ENCODE measurements at places on chromosomes 5 and 9. TPM values are rescaled to one million over a fixed set of nuclear protein-coding genes. Genes with fewer than 3 reads are reported as not detected.

GRCh38 chr5:173741729-173742431 lies 125.4 kb upstream of the BOD1 start:
- no peak overlapping the region for H3K4me3 ChIP-seq
- H3K4me1 ChIP-seq, result no peaks in the 10 kb centered on the region
- no peaks in the 10 kb centered on the region for H3K36me3 ChIP-seq
- DNase-seq, result no peak
- H3K27me3 ChIP-seq, result no peaks in the 10 kb centered on the region
- H3K27ac ChIP-seq, result no peak overlapping the region

MAP1B gene
- total RNA-seq, result 515 TPM

HCN1 gene
- total RNA-seq, result 1.3 TPM

DNA sequence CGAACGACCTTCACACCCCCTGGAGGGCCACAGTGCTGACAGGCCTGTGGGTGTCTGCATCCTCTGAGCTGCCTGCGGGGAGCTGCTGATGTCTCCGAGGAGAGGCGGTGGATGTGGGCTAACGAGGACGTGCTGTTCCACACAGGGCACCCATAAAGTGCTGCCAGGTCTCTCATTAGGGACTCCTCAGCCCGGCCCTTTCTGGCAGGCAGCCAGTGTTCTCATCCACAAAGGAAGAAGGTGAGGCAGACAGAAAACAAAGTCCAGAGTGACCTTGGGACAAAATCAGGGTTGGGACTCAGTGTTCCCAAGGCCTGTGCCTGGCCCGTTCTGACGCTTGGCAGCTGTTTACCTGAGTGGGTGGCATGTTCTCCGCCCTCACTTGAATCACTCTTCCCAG lies 29.3 kb downstream of the CARTPT start:
- peak overlapping the region; percentile 80 for H3K27ac ChIP-seq
- no peak overlapping the region for H3K4me3 ChIP-seq
- H3K36me3 ChIP-seq, result no peaks in the 10 kb centered on the region
- H3K4me1 ChIP-seq, result peaks cover 15% of the 10 kb centered on the region

DNA sequence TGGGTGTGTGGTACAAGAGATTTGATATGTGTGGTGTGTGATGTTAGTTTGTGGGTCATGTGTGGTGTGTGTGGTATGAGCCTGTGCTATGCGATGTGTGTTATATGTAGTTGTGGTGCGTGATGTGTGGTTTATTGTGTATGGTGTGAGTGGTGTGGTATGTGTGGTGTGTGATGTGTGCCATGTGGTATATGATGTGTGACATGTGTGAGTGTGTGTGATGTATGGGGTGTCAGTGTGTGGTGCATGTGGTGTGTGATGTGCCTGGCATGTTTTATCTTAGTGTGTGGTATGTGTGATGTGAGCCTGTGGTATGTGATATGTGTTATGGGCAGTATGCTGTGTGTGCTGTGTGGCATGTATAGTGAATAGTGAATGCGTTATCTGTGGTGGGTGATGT lies 273.0 kb upstream of the IRX1 start:
- no peaks in the 10 kb centered on the region for H3K36me3 ChIP-seq
- no peak for DNase-seq
- H3K4me3 ChIP-seq, result no peak overlapping the region
- no peaks in the 10 kb centered on the region for H3K27me3 ChIP-seq

DNA sequence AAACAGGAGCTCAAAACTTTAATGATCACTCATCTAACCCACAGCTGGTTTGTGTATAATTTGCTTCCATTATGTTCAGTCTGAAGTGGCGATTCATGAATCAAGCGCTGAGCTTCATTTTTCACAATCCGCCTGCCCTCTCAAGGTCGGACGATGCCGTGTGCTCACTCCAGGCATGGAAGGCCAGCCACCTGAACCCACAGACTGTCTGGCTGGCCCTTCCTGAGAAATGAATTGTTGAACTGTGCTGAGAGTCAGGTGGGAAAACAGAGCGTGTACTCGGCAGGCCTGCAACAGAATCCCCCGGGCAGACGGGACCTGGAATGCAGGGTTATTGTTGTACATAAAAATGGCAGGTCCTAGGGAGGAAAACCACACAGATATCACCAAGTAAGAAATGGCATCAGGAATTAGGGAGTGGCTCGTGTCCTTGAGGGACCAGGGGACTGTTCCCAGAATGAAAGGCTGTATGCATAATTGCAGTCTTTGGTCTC lies 375.7 kb downstream of the IRX2 start:
- no peak overlapping the region for H3K27ac ChIP-seq
- no peaks in the 10 kb centered on the region for H3K4me1 ChIP-seq
- no peaks in the 10 kb centered on the region for H3K36me3 ChIP-seq
- no peaks in the 10 kb centered on the region for H3K27me3 ChIP-seq
- no peak for DNase-seq
- H3K4me3 ChIP-seq, result no peak overlapping the region

GRCh38 chr5:179914032-179914755 lies 6.5 kb upstream of the TBC1D9B start:
- no peak overlapping the region for H3K27ac ChIP-seq
- H3K27me3 ChIP-seq, result no peaks in the 10 kb centered on the region
- peak; percentile 48 for DNase-seq
- peaks cover 11% of the 10 kb centered on the region for H3K4me1 ChIP-seq

DNA sequence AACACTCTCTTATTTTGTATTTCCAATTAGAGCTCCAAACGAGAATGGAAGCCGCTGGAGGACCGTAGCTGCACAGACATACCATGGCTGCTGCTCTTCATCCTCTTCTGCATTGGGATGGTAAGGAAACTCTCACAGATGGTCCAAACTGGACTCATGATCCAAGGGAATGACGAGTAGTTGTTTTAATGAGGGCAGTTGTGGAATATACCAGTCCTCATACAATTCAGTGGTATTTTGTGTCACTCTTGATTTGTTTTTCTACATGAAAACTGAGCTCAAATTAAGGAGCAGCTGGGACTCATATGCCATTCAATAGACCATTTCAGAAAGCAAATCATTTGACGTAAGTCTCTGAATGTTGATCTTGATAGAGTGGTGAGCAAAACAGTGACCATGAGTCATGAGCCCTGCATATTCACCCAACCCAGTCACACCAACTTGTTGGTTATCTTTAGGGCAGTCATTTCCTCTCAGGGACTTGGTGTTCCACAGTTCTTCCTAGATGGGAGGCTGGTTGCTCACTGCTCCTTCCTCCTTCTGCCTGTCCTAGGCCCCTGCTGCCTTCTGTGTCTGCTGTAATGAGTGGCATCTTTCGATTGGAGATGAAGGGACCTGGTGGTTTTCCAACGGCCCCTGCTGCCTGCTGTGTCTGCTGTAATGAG lies 54.9 kb downstream of the SLC44A1 start:
- no peak for DNase-seq
- no peak overlapping the region for H3K27ac ChIP-seq
- no peak overlapping the region for H3K4me3 ChIP-seq
- no peaks in the 10 kb centered on the region for H3K4me1 ChIP-seq

SV2C gene
- total RNA-seq, result 0.28 TPM

DNA sequence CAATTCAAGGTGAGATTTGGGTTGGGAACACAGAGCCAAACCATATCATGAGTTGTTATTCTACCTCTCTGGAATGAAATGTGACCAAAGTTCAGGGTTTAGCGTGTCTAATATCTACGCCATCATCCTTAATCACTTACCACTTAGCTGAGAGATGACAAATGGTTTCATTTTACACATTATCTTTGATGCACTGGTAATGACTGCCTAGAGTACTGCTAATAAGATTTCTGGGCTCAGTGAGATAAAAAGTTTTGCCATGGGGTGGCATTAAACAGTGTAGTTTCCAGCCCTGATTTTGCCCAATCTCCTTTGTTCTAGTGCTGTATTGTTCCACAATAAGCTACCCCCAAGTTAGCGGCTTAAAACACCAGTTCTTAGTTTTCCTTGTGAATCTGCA lies 367.2 kb downstream of the MLLT3 start:
- no peaks in the 10 kb centered on the region for H3K27me3 ChIP-seq
- H3K27ac ChIP-seq, result no peak overlapping the region
- no peak for DNase-seq
- no peaks in the 10 kb centered on the region for H3K4me1 ChIP-seq
- H3K36me3 ChIP-seq, result no peaks in the 10 kb centered on the region
- no peak overlapping the region for H3K4me3 ChIP-seq

DNA sequence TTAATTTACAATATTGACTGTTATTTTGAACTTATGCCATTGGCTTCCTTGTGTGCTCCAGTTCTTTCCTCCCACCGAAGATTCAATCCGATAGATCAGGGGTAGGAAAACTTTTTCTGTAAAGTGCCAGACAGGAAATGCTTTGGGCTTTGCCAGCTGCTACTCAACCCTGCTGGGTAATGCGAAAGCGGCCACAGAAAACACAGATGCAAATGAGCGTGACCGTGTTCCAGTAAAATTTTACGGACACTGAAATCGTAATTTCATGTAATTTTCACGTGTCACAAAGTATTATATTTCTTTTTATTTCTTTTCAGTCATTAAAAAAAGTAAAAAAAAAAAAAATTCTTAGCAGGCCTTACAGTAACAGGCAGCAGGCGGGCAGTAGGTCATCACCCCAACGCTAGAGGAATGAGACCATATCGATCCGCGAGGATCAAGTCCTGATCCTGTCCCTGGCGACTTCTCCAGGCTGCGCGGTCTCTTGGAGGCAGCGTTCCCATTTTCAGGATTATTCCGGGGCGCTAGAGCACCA lies 599 bp downstream of the NMRK1 start:
- no peaks in the 10 kb centered on the region for H3K27me3 ChIP-seq
- H3K27ac ChIP-seq, result peak overlapping the region; percentile 97
- no peaks in the 10 kb centered on the region for H3K4me1 ChIP-seq
- H3K36me3 ChIP-seq, result no peaks in the 10 kb centered on the region

FGFR4 gene
- 2.2 TPM for total RNA-seq

SGCD gene
- total RNA-seq, result 3.6 TPM

SLC6A3 gene
- total RNA-seq, result not detected

DNA sequence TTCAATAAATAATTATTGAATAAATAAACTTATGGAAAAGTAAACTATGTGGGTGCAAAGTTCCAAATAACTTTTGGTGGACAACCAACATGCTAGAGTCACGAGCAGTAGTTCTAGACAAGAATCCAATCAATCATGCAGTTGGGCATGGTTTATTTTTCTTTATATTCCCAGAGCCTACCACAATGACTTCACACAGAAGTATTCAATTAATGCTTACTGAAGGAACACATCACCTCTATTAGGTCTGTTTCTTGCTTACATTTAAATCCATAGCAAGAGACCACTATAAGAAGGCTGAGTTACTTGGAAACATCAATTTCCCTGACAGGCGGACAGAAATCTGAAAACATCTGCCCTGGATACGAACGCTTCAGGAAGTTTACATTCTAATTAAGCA lies 214.2 kb downstream of the TMEM232 start:
- no peak for DNase-seq
- no peak overlapping the region for H3K4me3 ChIP-seq
- H3K27ac ChIP-seq, result no peak overlapping the region

CCDC69 gene
- 53.8 TPM for total RNA-seq

GRCh38 chr9:121485623-121486022 lies 14.0 kb downstream of the GGTA1 start:
- H3K36me3 ChIP-seq, result no peaks in the 10 kb centered on the region
- no peak for DNase-seq
- no peak overlapping the region for H3K27ac ChIP-seq
- no peaks in the 10 kb centered on the region for H3K4me1 ChIP-seq

LECT2 gene
- not detected for total RNA-seq

PAPPA gene
- 0.27 TPM for total RNA-seq

UNC5A gene
- total RNA-seq, result 0.18 TPM

DNA sequence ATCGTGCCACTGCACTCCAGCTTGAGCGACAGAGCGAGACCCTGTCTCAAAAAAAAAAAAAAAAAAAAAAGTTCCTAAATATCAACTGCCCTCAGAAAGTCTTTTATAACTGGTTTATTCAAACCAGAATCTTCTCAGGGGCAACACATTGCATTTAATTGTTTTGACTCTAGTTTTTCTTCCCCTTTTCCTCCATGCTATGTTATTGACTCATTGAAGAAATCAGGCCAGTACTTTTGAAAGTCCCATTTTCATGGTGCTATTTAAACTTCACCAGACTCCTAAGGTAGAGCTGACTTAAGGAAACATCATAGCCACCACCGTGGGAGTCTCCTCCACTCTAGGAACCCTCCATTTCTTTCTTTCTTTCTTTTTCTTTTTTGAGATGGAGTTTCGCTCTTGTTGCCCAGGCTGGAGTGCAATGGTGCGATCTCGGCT lies 83.1 kb upstream of the IL6ST start:
- H3K27me3 ChIP-seq, result no peaks in the 10 kb centered on the region
- no peak for DNase-seq
- no peaks in the 10 kb centered on the region for H3K4me1 ChIP-seq
- no peak overlapping the region for H3K27ac ChIP-seq

DNA sequence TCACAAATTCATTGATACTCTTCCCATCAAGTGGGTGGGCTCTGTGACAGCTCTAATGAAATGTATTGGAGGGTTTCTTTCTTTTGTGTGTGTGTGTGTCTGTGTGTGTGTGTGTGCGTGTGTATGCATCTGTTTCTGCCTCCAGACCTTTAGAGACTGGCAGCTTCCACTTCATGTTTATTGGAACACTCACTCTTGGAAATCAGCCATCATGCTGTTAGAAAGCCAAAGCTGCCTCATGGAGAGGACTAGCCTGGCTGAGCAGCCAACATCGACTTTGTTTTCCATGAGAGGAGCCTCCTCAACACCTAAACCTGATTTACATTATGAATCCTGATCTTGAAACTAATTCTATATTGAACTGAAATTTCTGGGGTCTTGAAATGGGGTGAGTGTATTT lies 128.5 kb upstream of the FAM174A start:
- no peaks in the 10 kb centered on the region for H3K36me3 ChIP-seq
- H3K27ac ChIP-seq, result no peak overlapping the region
- no peaks in the 10 kb centered on the region for H3K27me3 ChIP-seq
- no peak for DNase-seq

DNA sequence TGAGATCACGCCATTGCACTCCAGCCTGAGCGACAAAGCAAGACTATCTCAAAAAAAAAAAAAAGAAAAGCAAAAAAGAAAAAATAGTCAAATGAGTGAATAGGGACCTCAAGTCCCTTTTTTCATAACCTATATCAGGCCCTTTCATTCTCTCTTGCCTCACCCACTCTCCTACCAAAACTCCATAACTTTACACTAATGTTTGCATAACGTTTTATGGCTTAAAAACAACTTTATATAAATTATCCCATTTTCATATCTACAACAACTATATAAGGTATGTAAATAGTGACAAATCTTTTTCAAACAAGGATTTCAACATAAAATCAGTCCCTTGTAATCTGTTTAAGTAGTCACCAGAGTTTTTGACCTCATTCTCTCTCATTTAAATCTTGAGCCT lies 56.9 kb upstream of the PIP5K1B start:
- no peak overlapping the region for H3K27ac ChIP-seq
- H3K4me1 ChIP-seq, result no peaks in the 10 kb centered on the region
- H3K4me3 ChIP-seq, result no peak overlapping the region
- no peaks in the 10 kb centered on the region for H3K27me3 ChIP-seq
- DNase-seq, result no peak
- H3K36me3 ChIP-seq, result no peaks in the 10 kb centered on the region
